ENCODE measurements at places on chromosomes 3 and 15. TPM values are rescaled to one million over a fixed set of nuclear protein-coding genes. Genes with fewer than 3 reads are reported as not detected.

Gene SLC30A4
- 2.7 TPM for total RNA-seq

- no peak for DNase-seq
Measured at GRCh38 chr3:9158865-9159630, 90.4 kb downstream of the SRGAP3 start.

GRCh38 chr3:126546549-126547239 is 12.0 kb downstream of the C3orf22 start:
- DNase-seq = no peak

- no peak for DNase-seq
Measured at GRCh38 chr15:80267658-80268057, 15.6 kb upstream of the CTXND1 start.

GRCh38 chr3:122563717-122564025 is 429 bp downstream of the PARP9 start:
- DNase-seq = no peak

- no peak for DNase-seq
Measured at GRCh38 chr3:114308377-114308776, 14.5 kb downstream of the TIGIT start.
